ENCODE measurements at places on chromosomes 16 and 17. TPM values are rescaled to one million over a fixed set of nuclear protein-coding genes. Genes with fewer than 3 reads are reported as not detected.
A peak's percentile ranks its signal among the peaks of the same experiment; 100 is the strongest.

The ATP1B2 gene
- total RNA-seq: 16.6 TPM

The NACA2 gene
- not detected for total RNA-seq

The PPP1R1B gene
- total RNA-seq: 21.1 TPM

The DPEP3 gene
- 2.9 TPM for total RNA-seq

The GNG13 gene
- total RNA-seq: not detected

The PRSS22 gene
- 8.5 TPM for total RNA-seq

The TBC1D3H gene
- total RNA-seq: not detected

- H3K27ac ChIP-seq: no peak overlapping the region
- H3K4me1 ChIP-seq: no peaks in the 10 kb centered on the region
- H3K36me3 ChIP-seq: no peaks in the 10 kb centered on the region
- H3K4me3 ChIP-seq: no peak overlapping the region
These were observed 16.0 kb upstream of the CCL18 start for GRCh38 chr17:36048066-36048465.

DNA sequence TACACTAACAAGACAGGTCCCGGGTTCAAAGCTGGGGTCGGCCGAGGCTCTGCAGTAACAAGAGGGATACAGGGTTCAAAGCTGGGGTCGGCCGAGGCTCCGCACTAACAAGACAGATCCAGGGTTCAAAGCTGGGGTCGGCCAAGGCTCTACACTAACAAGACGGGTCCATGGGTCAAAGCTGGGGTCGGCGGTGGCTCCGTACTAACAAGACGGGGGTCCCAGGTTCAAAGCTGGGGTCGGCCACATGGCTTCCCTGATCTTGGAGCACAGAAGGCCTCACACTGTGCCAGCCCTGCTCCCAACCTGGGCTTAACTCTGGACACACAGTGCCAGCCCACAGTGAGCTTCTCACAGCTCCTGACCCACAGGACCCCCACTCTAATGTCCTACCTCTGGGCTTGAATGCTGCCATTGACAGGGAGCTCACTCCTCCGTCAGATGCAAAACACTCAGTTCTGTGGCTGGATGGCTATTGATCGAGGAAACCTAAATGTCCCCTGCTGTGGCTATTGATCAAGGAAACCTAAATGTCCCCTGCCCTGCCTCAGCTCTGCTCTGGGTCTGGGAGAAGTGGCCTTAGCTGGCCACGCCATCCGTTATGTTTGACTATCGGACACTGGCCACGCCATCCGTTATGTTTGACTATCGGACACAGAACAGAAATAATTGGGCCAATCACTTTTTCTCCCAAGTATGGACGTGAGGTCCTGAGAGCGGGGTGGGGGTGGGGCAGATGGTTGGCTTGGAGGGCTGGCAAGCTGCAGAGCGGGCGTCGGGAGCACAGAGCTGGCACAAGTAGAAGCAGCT lies 54.6 kb upstream of the DOC2B start:
- no peaks in the 10 kb centered on the region for H3K36me3 ChIP-seq
- no peak overlapping the region for H3K4me3 ChIP-seq
- H3K27me3 ChIP-seq: no peaks in the 10 kb centered on the region
- no peak overlapping the region for H3K27ac ChIP-seq
- H3K4me1 ChIP-seq: no peaks in the 10 kb centered on the region

- H3K27ac ChIP-seq: no peak overlapping the region
- H3K4me3 ChIP-seq: no peak overlapping the region
- H3K4me1 ChIP-seq: peaks cover 13% of the 10 kb centered on the region
- peak; percentile 41 for DNase-seq
These were observed 12.3 kb upstream of the ADCY7 start for GRCh38 chr16:50254072-50254471.

DNA sequence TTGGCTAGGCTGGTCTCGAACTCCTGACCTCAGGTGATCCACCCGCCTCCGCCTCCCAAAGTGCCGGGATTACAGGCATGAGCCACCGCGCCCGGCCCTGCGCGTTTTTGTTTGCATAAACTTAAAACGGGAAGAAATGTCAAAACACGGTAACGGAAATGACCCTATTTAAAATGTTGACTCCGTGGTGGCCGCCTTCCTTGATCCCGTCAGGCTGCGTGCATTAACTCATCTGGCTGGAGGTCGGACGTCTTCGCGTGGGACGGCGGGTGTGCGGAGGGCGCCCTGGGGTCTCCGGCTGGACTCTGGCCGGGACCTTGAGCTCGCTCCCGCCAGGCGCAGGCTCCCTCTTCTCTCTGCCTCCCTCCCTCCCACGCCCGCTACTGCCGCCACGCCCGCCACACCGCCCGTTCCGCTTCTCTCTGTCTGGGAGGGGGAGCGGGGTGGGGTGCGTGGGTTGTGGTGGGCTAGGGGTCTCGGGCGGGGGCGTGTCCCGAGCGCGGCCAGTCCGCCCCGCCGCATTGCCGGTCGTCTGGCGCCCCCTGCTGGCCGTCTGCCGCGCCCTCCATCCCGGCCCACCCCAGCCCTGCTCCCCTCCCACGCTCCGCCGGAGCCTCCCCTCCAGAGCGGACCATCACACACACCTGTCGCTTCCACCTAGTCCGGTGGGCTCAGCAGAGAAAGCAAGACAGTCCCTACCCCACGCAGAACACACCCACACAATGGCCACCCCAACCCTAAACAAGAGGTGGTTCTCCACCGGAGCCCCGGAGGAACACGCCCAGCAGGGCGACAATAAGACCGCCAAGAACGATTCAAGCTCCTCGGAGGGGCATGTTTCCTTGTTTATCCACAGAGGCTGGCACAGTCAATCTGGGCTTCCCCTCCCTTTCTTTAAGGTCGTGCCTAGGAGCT lies 1.2 kb upstream of the CCDC42 start:
- H3K4me3 ChIP-seq: peak overlapping the region; percentile 83
- H3K36me3 ChIP-seq: no peaks in the 10 kb centered on the region
- peak; percentile 93 for DNase-seq
- H3K27ac ChIP-seq: no peak overlapping the region
- peaks cover 6% of the 10 kb centered on the region for H3K27me3 ChIP-seq

DNA sequence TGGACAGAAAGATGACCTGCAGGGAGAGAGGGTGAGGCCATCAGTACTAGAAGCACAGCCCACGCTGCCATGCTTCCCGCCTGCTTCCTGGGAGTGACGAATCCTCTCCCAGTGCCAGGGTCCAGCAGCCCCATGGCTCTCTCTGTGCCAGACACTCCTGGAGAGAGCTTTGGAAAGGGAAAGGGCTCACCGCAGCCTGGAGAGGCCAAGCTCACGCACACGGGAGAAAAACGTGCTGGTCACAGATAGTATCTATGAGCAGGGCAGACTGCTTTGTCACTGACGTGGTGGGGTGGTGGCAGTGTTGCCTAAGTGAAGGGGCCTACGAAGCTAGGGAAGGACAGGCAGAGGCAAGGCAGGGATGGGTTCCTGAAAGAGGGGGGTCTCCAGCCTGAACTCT lies 5.4 kb downstream of the WBP2 start:
- H3K4me3 ChIP-seq: no peak overlapping the region
- H3K27ac ChIP-seq: no peak overlapping the region
- no peaks in the 10 kb centered on the region for H3K4me1 ChIP-seq
- H3K27me3 ChIP-seq: no peaks in the 10 kb centered on the region
- DNase-seq: no peak
- peaks cover 42% of the 10 kb centered on the region for H3K36me3 ChIP-seq

GRCh38 chr16:74732707-74733350 lies 32.2 kb upstream of the MLKL start:
- DNase-seq: no peak
- H3K27me3 ChIP-seq: no peaks in the 10 kb centered on the region
- no peak overlapping the region for H3K4me3 ChIP-seq
- no peaks in the 10 kb centered on the region for H3K36me3 ChIP-seq
- H3K4me1 ChIP-seq: peaks cover 37% of the 10 kb centered on the region

- no peaks in the 10 kb centered on the region for H3K27me3 ChIP-seq
- no peaks in the 10 kb centered on the region for H3K4me1 ChIP-seq
- no peak overlapping the region for H3K4me3 ChIP-seq
- H3K27ac ChIP-seq: no peak overlapping the region
- H3K36me3 ChIP-seq: no peaks in the 10 kb centered on the region
- no peak for DNase-seq
These were observed 157.2 kb upstream of the FOXF1 start for GRCh38 chr16:86353148-86353547.

DNA sequence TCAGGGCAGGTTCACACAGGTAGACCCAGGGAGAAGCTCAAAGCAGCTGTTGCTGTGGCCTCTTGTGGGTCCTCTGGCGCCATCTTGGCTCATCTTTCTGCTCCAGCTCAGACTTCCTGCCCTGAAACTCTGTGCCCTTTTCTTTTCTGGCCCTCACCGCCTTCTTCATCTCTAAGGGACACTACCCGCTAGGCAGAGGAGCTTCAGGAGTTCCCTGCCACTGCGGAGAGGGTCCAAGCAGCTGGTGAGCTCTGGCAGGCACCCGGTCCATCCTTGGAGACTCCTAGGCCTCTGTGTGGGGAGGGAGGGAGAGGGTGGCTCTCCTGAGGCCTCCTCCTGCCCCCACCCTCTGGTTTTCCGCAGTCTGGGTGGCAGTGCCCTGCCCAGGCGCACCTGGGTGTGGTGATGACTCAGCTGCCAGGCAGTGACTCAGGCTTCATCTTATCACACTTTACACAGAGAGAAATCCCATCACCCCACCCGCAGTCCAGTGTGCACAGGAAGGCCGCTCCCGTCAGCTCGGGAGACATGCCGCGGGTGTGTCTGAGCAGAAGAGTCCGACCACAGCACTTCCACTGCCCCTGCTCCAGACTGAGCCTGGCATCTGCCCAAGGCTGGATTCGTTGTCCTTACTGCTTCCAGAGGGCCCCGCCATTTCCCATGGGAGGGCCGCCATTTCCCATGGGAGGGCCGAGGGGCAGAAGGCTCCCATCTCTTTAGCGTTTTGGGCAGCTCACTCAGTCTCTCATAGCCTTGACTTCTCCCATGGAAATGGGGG lies 7.3 kb downstream of the NT5C start:
- no peaks in the 10 kb centered on the region for H3K27me3 ChIP-seq
- DNase-seq: no peak
- H3K4me3 ChIP-seq: no peak overlapping the region
- H3K27ac ChIP-seq: no peak overlapping the region

GRCh38 chr16:60318486-60318885 lies 1584.4 kb upstream of the GOT2 start:
- peaks cover 9% of the 10 kb centered on the region for H3K4me1 ChIP-seq
- no peak overlapping the region for H3K4me3 ChIP-seq
- H3K36me3 ChIP-seq: no peaks in the 10 kb centered on the region
- H3K27ac ChIP-seq: no peak overlapping the region
- H3K27me3 ChIP-seq: no peaks in the 10 kb centered on the region

DNA sequence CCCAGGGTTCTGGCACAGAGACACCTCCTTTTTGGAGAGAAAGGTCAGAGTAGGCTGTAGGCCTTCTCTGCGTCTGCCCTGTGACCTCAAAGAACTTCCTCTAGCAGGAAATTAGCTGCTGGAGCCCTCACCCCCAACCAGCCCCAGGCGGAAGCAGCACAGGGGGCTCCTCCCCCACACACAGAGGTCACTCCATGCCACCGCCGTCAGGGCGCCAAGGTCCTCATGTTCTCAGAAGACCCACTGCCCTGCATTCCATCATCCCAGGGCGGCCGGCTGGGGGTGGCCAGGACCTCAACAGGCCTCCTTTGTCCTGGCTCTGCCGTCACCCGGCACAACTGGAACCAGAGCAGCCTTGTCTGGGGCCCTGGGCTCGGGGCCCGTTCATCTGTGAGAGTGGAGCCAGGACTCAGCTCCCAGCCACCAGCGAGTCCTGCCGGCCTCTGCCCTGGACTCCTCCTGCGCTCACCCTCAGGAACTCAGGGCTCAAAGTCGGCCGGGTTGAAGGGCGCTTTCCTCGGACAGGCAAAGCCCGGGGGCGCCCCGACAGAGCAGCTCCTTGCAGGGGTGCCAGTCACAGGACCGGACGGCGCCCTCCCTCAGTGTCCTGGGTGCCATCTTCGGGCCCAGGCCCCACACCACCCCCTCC lies 1.2 kb downstream of the TMC6 start:
- peaks cover 18% of the 10 kb centered on the region for H3K36me3 ChIP-seq
- H3K27ac ChIP-seq: peak overlapping the region; percentile 38
- peaks cover 5% of the 10 kb centered on the region for H3K4me1 ChIP-seq
- peak overlapping the region; percentile 78 for H3K4me3 ChIP-seq

- DNase-seq: no peak
- peaks cover 20% of the 10 kb centered on the region for H3K4me1 ChIP-seq
- H3K27me3 ChIP-seq: no peaks in the 10 kb centered on the region
- no peak overlapping the region for H3K4me3 ChIP-seq
These were observed 115.1 kb upstream of the CCL2 start for GRCh38 chr17:34140006-34140405.

GRCh38 chr17:48012151-48012520 lies 25.5 kb downstream of the COPZ2 start:
- peak; percentile 90 for DNase-seq
- peak overlapping the region; percentile 80 for H3K4me3 ChIP-seq
- peaks cover 4% of the 10 kb centered on the region for H3K4me1 ChIP-seq
- peaks cover 26% of the 10 kb centered on the region for H3K27me3 ChIP-seq
- H3K27ac ChIP-seq: peak overlapping the region; percentile 96
- H3K36me3 ChIP-seq: no peaks in the 10 kb centered on the region

DNA sequence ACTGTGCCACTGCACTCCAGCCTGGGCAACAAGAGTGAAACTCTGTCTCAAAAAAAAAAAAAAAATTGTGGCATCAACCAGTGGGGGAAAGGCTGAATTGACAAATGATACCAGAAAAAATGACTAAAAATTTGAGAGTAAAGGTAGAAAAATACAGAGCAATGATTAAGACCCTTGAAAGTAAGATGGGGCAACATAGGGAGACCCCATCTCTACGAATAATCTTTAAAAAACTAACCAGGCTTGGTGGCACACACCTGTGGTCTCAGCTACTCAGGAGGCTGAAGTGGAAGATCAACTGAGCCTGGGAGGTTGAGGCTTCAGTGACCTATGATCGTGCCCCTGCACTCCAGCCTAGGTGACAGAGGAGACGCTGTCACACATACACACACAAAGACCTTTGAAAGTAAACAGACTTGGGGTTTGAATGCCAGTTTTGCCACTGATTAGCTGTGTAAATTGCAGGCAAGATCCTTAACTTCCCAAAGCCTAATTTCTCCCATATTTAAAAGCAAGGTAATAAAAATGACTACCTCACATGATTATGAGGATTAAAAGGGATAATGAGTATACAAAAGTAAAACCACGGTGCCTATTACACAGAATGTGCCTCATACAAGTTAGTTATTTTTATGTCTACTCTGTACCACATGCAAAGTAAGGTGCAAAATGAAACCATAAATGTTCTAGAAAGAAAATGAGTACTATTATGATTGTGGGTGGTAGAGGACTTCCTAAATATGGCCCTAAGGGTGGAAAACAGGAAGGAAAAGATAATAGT lies 21.7 kb upstream of the PAFAH1B1 start:
- no peaks in the 10 kb centered on the region for H3K27me3 ChIP-seq
- no peak for DNase-seq
- H3K4me3 ChIP-seq: no peak overlapping the region
- H3K4me1 ChIP-seq: no peaks in the 10 kb centered on the region
- no peaks in the 10 kb centered on the region for H3K36me3 ChIP-seq

DNA sequence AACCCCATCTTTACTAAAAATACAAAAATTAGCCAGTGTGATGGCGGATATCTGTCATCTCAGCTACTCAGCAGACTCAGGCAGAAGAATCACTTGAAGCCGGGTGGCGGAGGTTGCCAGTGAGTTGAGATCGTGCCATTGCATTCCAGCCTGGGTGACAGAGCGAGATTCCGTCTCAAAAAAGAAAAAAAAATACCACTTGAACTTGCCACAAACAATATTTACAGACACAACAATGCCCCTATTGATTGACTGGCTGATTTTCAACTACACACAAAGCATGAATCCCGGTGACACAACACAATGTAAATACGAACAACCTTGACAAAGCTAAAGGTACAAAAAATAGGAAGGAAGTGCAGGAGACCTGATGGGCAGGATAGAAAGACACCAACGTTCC lies 49.3 kb downstream of the NXN start:
- no peak overlapping the region for H3K4me3 ChIP-seq
- H3K27me3 ChIP-seq: no peaks in the 10 kb centered on the region
- no peak for DNase-seq
- peaks cover 54% of the 10 kb centered on the region for H3K36me3 ChIP-seq

All from endodermal cell (in vitro differentiated cells).